ENCODE measurements at places on chromosomes 12 and 14. TPM values are rescaled to one million over a fixed set of nuclear protein-coding genes. Genes with fewer than 3 reads are reported as not detected.

Gene MRPS35
- total RNA-seq = 74.0 TPM

Gene HRK
- 0.56 TPM for total RNA-seq

Gene AVPR1A
- 17.0 TPM for total RNA-seq

Gene FRMD6
- total RNA-seq = 31.0 TPM

GRCh38 chr12:69435644-69436043, 34.5 kb upstream of the FRS2 start:
- H3K4me1 ChIP-seq = peaks cover 56% of the 10 kb centered on the region
- H3K36me3 ChIP-seq = no peaks in the 10 kb centered on the region
- H3K27ac ChIP-seq = peak overlapping the region; percentile 47
- H3K4me3 ChIP-seq = no peak overlapping the region
- no peaks in the 10 kb centered on the region for H3K27me3 ChIP-seq

DNA sequence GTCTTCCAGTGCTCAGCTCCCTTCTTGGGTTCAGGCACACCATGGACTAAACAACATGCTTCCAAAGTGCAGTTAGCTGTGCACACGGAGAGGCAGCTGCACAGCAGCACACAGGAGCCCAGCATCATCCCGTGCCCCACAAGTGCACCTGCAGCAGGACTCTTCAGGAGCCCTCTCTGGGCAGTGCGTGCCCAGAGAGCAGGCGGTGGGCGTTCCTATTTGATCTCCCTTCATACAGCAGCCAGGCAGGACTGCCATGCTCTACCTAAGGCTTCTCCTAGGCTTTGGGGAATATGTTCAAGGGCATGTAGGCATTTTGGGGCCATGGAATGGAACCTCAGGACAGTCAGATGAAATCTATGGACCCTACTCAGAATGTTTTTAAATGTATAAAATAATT, 35.5 kb downstream of the ANO2 start:
- no peak for DNase-seq
- H3K27ac ChIP-seq = no peak overlapping the region
- no peaks in the 10 kb centered on the region for H3K4me1 ChIP-seq
- no peaks in the 10 kb centered on the region for H3K36me3 ChIP-seq
- no peaks in the 10 kb centered on the region for H3K27me3 ChIP-seq
- no peak overlapping the region for H3K4me3 ChIP-seq

GRCh38 chr12:62016021-62016420, 244.2 kb upstream of the USP15 start:
- DNase-seq = no peak
- no peaks in the 10 kb centered on the region for H3K36me3 ChIP-seq

- H3K27me3 ChIP-seq = no peaks in the 10 kb centered on the region
- H3K4me3 ChIP-seq = no peak overlapping the region
- peaks cover 86% of the 10 kb centered on the region for H3K4me1 ChIP-seq
- H3K36me3 ChIP-seq = no peaks in the 10 kb centered on the region
Observed at GRCh38 chr14:24984846-24985589, 64.9 kb downstream of the STXBP6 start.

- no peak for DNase-seq
- no peaks in the 10 kb centered on the region for H3K4me1 ChIP-seq
- H3K27me3 ChIP-seq = no peaks in the 10 kb centered on the region
- H3K27ac ChIP-seq = no peak overlapping the region
Observed at GRCh38 chr14:71918955-71919354, 13.3 kb upstream of the RGS6 start.
